ENCODE measurements at places on chromosomes 2 and 18.

- DNase-seq, result no peak
Observed at GRCh38 chr2:240247241-240247867, 106.9 kb upstream of the OTOS start.

DNA sequence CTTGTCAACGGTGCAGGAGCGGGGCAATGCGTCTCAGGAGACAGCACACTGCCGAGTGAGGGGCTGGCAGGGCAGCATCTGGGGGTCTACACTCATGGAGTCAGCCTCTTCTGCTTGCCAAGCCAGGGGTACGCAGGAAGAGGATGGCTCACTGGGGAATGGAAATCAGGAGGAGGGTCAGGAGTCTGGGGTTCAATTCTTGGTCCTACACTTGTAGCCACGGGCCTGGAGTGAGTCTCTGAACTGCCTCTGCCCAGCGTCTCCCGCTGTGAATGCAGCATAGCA is 70.0 kb downstream of the CAPN13 start:
- DNase-seq, result no peak

GRCh38 chr18:61308004-61308403 is 25.2 kb upstream of the CDH20 start:
- no peak for DNase-seq

DNA sequence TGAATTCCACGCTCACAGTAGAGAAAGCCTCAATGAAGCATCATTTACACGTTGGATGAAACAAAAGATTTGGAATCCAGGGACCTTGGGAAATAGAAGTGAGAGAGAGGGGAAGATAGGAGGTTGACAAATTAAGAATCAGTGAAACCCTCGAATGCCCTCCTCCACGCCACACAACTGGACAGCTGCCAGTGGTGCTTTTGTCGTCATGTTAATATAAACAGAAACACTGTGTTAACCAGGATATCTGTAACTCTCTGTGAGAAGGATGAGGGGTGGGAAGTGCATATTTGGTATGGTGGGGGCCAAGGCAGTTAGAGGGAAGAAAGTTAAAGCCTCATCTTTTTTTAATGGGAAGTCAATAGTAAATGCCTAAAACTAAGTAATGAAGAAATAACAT is 108.7 kb downstream of the GFPT1 start:
- DNase-seq, result no peak

DNA sequence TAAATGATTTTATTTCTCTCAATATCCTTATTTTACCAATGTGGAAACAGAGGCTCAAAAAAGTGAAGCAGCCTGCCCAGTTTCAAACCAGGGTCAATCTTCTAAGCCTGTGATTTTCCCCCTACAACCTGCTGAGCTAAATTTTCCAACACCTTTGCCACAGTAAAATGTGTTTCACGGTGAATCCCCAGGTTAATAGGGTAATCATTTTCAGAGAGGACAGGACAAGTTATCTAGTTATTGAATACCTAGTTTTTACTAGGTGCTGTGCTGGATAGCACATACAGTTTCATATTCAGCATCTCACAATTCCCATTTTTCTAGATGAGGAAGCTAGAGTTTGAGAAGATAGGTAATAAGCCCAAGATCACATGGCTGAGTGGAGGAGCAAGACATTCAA is 236.6 kb downstream of the PTH2R start:
- DNase-seq, result no peak

GRCh38 chr2:234048049-234048448 is 2.5 kb upstream of the SPP2 start:
- no peak for DNase-seq

- no peak for DNase-seq
Observed at GRCh38 chr2:20781656-20782265, 41.1 kb downstream of the LDAH start.
